ENCODE measurements at places on chromosomes 3 and 15. TPM values are rescaled to one million over a fixed set of nuclear protein-coding genes. Genes with fewer than 3 reads are reported as not detected.

EFCAB12 gene
- 0.48 TPM for total RNA-seq

NRROS gene
- total RNA-seq: 51.4 TPM

SLC38A3 gene
- not detected for total RNA-seq

TGM5 gene
- 0.21 TPM for total RNA-seq

UROC1 gene
- total RNA-seq: not detected

PLCH1 gene
- total RNA-seq: 0.09 TPM

PRSS50 gene
- total RNA-seq: not detected

DNA sequence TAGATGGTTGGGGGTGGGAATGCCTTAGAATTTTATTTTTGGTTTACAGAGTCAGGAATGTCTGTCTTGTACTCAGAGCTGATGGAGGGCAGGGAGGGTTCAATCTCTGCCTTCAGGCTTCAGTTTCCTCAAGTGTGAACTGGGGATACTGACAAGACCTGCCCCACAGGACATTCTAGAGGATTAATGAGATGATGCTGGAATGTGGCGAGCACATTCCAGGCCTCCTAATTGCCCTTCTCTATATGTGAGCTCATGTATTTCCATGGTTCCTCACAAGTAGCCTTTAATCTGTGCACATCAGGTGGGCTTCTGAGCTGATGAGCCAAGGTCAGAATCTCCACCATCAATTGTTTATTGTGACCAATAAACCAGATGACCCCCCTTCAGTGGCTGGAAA is 90.4 kb downstream of the CACNA2D3 start:
- H3K36me3 ChIP-seq: no peaks in the 10 kb centered on the region
- H3K27ac ChIP-seq: no peak overlapping the region
- DNase-seq: no peak

DNA sequence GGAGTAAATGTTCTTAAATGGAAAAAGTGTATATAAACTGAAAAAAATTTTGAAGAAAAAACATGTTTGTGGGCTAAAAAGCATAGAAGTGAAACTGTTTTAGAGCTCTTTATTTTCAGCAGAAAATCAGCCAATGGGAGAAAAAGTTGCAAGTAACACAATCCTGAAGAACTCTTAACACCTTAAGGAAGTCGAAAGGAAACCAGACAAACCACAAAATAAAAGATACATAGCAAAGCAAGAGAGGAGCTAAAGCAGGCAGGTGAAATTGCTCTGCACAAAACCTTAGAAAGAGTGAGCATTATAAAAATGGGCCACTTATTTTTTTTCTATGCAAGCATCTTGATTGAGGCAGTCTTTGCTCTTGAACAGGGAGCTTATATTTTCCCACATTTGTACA is 300.5 kb downstream of the RAP2B start:
- H3K27me3 ChIP-seq: no peaks in the 10 kb centered on the region
- no peak overlapping the region for H3K27ac ChIP-seq
- peaks cover 6% of the 10 kb centered on the region for H3K4me1 ChIP-seq
- H3K4me3 ChIP-seq: no peak overlapping the region

GRCh38 chr3:3799173-3800079 is at the start of gene LRRN1:
Gene LRRN1, plus strand, starts transcription at chr3:3799431. Its CDS starts 45,211 bp downstream, at chr3:3844642.
- H3K4me3 ChIP-seq: peak within 1 kb of the TSS; percentile 68
- H3K36me3 ChIP-seq: no peaks in the 10 kb centered on the region
- no peak for DNase-seq
- peaks cover 7% of the 10 kb centered on the region for H3K4me1 ChIP-seq
- no peak within 1 kb of the TSS for H3K27ac ChIP-seq

DNA sequence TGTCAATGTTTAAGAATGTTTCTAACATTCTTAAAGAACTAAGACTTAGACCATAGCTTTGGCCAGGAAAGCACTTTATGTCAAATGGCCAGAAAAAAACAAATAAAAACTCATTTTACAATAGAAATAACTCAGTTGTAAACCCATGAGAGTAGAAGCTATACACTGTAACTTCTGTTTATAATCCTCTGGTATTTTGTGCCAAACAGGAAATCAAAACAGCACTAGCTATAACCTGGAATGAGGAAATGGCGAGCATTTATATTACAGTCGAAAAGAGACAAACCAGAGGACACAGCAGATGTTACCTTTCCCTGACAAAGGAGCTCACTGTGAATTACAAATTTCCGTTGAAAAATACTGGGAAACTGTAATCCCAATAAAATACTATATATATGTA is 10.3 kb downstream of the GK5 start:
- DNase-seq: no peak
- H3K36me3 ChIP-seq: peaks cover 32% of the 10 kb centered on the region
- peaks cover 10% of the 10 kb centered on the region for H3K4me1 ChIP-seq
- H3K27me3 ChIP-seq: no peaks in the 10 kb centered on the region
- H3K4me3 ChIP-seq: no peak overlapping the region

DNA sequence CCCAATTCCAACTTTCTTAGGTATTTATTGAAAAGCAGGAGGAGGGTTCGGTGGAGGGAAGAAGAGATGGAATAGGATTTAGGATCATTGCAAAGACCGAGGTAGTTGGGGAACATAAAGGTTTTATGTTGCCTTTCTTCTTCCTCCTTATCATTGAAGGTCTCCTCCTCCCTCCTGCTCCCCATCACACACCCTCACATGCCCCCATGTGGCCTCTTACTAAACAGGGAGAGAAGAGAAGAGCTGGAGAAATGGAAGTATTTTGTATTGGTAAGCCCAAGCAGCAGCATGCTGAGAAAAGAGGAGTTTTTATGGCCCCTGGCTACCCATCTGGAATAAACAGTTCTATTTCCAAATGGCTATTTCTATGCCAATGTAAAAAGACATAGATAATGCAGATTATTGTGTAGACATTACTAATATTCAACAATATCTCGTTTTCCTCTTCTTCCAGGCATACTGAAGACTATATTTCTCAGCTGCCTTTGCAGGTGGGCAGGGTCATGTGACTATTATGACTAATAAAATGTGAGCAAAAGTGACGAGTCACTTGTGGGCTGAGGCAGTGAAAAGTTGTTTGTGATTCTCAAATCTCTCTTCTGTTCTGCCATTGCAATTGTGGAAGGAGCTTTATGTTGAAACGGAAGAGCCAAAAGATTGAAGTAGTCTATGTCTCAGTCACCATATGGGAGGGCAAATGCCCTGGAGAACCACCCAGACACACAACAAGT is 5.2 kb upstream of the GPR176 start:
- H3K27me3 ChIP-seq: peaks cover 8% of the 10 kb centered on the region
- no peak for DNase-seq
- no peak overlapping the region for H3K27ac ChIP-seq
- no peak overlapping the region for H3K4me3 ChIP-seq

GRCh38 chr15:20644896-20645295 is 103.3 kb upstream of the GOLGA6L6 start:
- H3K27me3 ChIP-seq: no peaks in the 10 kb centered on the region
- no peak overlapping the region for H3K4me3 ChIP-seq
- H3K36me3 ChIP-seq: no peaks in the 10 kb centered on the region

GRCh38 chr3:148233403-148233802 is 464.3 kb upstream of the AGTR1 start:
- no peaks in the 10 kb centered on the region for H3K36me3 ChIP-seq
- H3K4me1 ChIP-seq: no peaks in the 10 kb centered on the region
- no peak overlapping the region for H3K4me3 ChIP-seq
- no peak for DNase-seq
- H3K27me3 ChIP-seq: no peaks in the 10 kb centered on the region
- no peak overlapping the region for H3K27ac ChIP-seq

- no peaks in the 10 kb centered on the region for H3K4me1 ChIP-seq
- no peaks in the 10 kb centered on the region for H3K36me3 ChIP-seq
- DNase-seq: no peak
Observed at GRCh38 chr15:79520654-79521053, 88.5 kb downstream of the MINAR1 start.

DNA sequence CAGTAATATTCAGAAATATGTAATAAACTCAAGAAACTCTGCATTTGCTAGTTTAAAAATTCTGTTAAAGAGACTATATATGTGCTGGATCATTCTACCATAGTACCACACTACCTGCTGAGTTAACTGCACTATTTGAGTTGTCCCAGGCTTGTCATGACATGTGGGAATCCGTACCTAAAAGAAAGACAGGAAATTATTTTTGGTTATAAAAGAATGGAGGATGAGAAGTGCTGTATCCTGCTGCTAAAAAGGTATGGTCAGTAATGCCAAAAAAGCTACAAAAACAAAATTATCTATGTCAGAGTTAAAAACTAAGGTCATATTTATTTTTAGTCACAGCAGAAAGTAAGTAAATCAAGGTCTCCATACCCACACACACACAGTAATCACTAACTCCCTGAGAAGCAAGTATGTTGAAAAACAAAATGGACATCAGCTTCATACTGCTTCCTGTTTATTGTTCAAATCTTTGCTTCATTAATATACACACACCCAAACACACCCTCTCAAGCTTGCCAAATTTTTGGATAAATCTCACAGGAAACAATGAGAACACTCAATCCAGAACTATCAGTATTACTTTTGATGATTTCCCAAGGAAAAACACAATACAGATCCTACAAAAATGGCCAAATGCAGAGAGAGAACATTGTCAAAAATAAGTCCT is 33.7 kb downstream of the DENND6A start:
- peak overlapping the region; percentile 5 for H3K27ac ChIP-seq
- no peak for DNase-seq
- no peak overlapping the region for H3K4me3 ChIP-seq
- H3K27me3 ChIP-seq: no peaks in the 10 kb centered on the region
- peaks cover 14% of the 10 kb centered on the region for H3K4me1 ChIP-seq
- H3K36me3 ChIP-seq: peaks cover 56% of the 10 kb centered on the region

- no peaks in the 10 kb centered on the region for H3K27me3 ChIP-seq
- no peak overlapping the region for H3K27ac ChIP-seq
- peaks cover 14% of the 10 kb centered on the region for H3K4me1 ChIP-seq
- H3K4me3 ChIP-seq: no peak overlapping the region
- no peak for DNase-seq
Observed at GRCh38 chr3:178084938-178085816, 451.1 kb upstream of the KCNMB2 start.

DNA sequence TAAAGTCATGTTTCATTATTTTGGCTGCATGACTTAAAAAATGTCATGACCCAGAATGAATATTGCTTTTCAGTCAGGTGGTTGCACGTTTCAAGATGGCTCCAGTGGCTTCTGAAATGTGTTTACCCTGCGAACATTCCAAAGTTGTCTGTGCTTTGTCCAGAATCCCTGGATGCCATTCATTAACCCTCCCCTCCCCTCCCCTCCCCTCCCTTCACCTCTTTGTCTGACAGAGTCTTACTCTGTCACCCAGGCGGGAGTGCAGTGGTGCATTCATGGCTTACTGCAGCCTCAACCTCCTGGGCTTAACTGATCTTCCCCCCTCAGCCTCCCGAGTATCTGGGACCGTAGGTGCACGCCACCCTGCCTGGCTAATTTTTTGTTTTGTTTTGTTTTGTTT is 308.0 kb downstream of the PTPRG start:
- no peaks in the 10 kb centered on the region for H3K27me3 ChIP-seq
- DNase-seq: no peak
- no peaks in the 10 kb centered on the region for H3K36me3 ChIP-seq
- H3K27ac ChIP-seq: no peak overlapping the region

GRCh38 chr3:157159037-157159761 is 748 bp downstream of the CCNL1 start:
- H3K36me3 ChIP-seq: peaks cover 69% of the 10 kb centered on the region
- H3K4me1 ChIP-seq: peaks cover 58% of the 10 kb centered on the region
- peak overlapping the region; percentile 99 for H3K4me3 ChIP-seq

DNA sequence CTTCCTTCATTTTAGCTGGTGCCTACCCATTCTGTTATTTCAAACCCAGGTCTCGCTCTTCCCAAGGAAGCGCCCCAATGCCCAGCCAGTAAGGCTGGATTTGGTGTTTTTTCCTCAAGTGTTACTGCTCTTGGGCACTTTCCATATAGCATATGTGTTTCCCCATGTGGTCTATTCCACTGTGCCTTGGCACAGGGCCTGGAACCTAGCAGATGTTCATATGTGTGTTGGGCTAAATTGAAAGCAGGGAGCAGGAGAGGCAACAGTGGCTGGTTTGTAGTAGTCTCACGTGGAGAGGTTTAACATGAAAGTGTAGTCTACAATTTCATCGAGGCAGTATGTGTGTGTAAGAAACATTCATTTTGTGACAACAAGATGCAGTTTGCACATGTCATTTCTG is 48.2 kb upstream of the TEX264 start:
- no peak overlapping the region for H3K27ac ChIP-seq
- H3K4me1 ChIP-seq: peaks cover 5% of the 10 kb centered on the region
- no peaks in the 10 kb centered on the region for H3K27me3 ChIP-seq
- H3K4me3 ChIP-seq: no peak overlapping the region
- H3K36me3 ChIP-seq: peaks cover 5% of the 10 kb centered on the region

- H3K27ac ChIP-seq: no peak overlapping the region
- no peaks in the 10 kb centered on the region for H3K4me1 ChIP-seq
- no peaks in the 10 kb centered on the region for H3K27me3 ChIP-seq
- DNase-seq: no peak
- H3K4me3 ChIP-seq: no peak overlapping the region
Observed at GRCh38 chr3:190996181-190996775, 133.8 kb upstream of the GMNC start.

DNA sequence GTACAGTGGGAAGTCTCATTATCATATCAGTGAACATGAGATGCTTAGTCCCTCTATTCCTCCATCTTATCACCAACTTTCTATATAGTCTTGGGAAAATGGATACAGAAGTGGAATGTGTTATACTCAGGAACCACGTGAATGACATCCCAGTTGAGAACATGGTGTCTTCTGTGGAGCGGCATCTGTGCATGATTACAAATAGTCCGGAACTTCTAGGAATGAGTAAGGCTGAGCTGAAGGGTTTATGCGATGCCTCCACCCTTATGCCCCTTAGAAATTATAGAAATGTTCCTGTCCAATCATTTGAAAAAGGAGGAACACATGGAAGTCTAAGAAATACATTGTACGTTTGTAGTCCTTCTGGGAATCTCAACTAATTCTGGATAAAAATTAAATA is 64.8 kb upstream of the TMEM108 start:
- no peak overlapping the region for H3K27ac ChIP-seq
- H3K27me3 ChIP-seq: no peaks in the 10 kb centered on the region
- H3K4me3 ChIP-seq: no peak overlapping the region
- no peak for DNase-seq

GRCh38 chr3:139945942-139946341 is 11.0 kb downstream of the CLSTN2 start:
- no peaks in the 10 kb centered on the region for H3K36me3 ChIP-seq

DNA sequence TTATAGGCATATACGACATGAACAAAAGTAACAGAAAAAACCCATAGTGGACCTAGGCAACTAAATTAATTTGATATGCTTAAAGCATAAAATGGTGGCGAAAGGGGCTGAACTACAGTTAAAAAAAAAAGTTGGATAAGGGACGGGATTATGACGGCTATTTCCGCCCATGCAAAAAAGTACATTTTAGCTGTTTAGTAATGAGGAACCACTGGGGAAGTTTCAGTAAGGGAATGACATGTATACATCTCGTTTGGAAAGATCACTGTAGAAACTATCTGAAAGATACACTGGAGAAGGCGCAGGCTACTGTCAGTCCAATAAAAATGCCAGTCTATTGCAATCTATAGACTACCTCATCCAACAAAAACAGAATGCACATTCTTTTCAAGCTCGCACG is 65.6 kb downstream of the ZNF148 start:
- H3K27ac ChIP-seq: peak overlapping the region; percentile 24
- peaks cover 66% of the 10 kb centered on the region for H3K36me3 ChIP-seq
- H3K4me1 ChIP-seq: peaks cover 30% of the 10 kb centered on the region
- peak overlapping the region; percentile 27 for H3K4me3 ChIP-seq
- H3K27me3 ChIP-seq: no peaks in the 10 kb centered on the region

GRCh38 chr3:10804183-10804648 is 11.8 kb upstream of the SLC6A11 start:
- H3K27ac ChIP-seq: no peak overlapping the region
- DNase-seq: no peak
- H3K4me3 ChIP-seq: no peak overlapping the region
- H3K36me3 ChIP-seq: no peaks in the 10 kb centered on the region
- H3K27me3 ChIP-seq: peaks cover 2% of the 10 kb centered on the region

- no peaks in the 10 kb centered on the region for H3K4me1 ChIP-seq
- no peaks in the 10 kb centered on the region for H3K36me3 ChIP-seq
- H3K4me3 ChIP-seq: no peak overlapping the region
- H3K27ac ChIP-seq: no peak overlapping the region
- peaks cover 20% of the 10 kb centered on the region for H3K27me3 ChIP-seq
Observed at GRCh38 chr3:184666442-184666841, 45.4 kb downstream of the MAGEF1 start.

All from activated T-helper 2 cell treated with anti-CD3 and anti-CD28 coated beads, Interferon-gamma antibody, Interleukin-2, Interleukin-4, amounts not matched to agents 10 μg/mL and 5 μg/mL and 100 μg/mL, durations not matched to agents 14 hours and 24 hours and 36 hours (primary cell).